Cardiac muscle cell (in vitro differentiated cells and primary cell): ENCODE measurements at places on chromosomes 6 and 20.

GRCh38 chr6:157283330-157283898 is 39.9 kb downstream of the TMEM242 start:
- no peak for DNase-seq

DNA sequence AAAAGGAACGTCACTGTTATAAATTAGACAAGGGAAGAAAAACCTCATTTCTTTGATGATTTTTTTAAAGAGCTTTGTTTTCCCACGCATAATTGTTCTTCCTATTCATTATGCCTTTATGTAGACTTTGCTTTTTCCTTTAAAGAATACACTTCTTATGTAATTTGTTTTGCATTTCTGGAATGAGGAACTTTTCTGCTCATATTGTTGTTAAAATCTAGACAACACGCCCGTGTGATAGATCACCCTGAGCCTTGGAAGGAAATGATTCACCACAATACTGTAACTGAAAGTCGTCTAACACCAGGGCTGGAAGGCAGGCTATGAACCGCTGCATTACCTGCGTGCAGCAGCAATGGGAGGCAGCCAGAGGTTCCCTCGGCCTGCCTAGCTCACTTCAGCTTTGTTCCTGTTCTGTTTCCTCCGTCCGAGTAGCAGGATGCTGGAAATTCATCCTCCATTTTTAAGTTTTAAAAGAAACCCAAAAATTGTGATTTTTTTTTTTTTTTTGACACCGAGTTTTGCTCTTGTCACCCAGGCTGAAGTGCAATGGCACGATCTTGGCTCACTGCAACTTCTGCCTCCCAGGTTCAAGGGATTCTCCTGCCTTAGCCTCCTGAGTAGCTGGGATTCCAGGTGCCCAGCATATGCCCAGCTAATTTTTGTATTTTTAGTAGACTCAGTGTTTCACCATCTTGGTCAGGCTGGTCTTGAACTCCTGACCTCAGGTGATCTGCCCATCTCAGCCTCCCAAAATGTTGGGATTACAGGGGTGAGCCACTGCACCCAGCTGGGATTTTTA is 49.6 kb upstream of the ZNF217 start:
- DNase-seq: no peak

- DNase-seq: no peak
These were observed 147.8 kb downstream of the HS3ST5 start for GRCh38 chr6:114195027-114195365.

GRCh38 chr6:17871189-17871519 is 116.3 kb downstream of the KIF13A start:
- no peak for DNase-seq

- DNase-seq: peak; percentile 73
These were observed 55.9 kb downstream of the ANKEF1 start for GRCh38 chr20:10090588-10091166.

DNA sequence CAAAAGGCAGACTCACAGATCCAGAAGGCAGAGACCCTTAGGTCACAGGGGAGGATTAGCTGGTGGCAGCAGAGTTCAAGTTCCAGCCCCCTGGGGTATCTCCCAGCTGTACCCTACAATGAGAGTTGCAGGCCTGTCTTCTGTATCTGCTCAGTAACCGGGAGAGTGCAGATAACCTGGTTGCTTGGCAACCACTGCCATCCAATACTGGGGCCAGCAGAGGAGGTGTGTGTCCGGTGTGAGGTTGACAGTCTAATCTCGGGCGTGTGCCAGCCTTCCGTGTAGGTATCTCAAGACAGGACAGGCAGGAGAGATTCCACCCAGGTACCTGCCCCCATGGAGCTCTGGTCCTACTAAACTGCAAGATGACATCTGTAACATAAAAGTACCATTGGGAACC is 56.6 kb upstream of the TBC1D7 start:
- DNase-seq: no peak

GRCh38 chr6:1715336-1715735 is 105.6 kb downstream of the FOXC1 start:
- no peak for DNase-seq

GRCh38 chr6:96653181-96653580 is 90.3 kb downstream of the FHL5 start:
- DNase-seq: no peak

DNA sequence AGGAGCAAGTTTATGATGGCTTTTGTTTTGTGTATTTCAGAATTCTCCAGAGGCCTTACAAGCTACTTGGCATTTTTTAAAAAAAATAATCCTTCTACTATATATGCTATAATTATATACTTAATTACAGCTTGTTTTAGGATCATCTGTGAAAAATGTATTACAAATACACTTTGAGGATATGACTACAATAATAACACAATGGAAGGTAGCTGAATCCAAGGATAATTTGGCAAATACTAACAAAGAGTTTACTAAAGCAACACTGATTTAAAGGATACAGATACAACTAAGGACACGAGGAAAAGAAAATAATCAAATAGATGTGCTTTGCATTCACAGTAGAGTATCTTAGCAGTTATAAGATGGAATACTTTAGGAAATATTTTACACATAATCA is 381.9 kb upstream of the CITED2 start:
- no peak for DNase-seq

DNA sequence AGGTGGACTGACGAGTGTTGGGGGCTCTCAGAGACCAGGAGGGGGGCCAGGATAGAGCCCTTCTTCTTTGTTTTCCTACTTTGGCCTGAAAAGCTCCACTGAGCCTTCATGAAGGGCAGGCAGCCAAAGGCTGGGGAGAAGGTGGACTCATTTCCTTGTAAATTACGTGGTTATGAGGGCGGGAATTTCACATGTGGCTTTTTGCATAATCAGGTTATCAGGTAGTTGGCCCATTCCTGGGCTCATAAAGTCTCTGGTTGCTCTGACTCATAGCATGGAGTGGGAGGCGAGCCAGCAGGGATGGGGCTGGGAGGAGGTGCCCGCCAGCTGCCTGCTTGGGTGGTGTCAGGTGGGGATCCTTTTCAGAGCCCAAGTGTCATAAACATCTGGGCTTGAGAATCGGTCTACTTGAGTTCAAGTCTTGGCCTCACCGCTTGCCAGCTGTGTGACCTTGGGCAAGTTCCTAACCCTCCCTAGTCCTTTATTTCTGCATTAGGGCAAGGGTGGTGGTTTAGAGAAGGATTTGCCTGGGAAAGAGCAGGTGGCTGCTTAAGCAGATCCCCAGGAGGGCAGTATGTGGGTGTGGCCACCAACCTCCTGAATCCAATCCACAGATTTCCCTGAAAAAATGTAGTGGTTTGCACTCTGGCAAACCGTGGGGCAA is 26.5 kb upstream of the RNF24 start:
- DNase-seq: no peak

DNA sequence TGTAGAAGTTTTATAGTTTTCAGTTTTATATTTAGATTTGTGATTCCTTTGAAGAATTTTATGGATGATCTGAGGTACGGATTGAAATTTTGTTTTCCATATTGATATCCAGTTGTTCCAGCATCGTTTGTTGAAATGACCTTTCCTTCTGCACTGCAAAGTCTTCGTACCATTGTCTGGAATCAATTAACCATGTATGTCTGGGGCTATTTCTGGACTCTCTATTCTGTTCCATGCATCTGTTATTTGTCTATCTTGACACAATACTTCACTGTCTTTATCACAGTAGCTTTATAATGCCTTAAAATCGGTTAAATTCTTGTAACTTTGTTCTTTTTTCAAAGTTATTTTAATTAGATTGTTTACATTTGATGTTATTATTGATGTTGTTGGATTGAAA is 154.9 kb downstream of the FARS2 start:
- no peak for DNase-seq
